ENCODE measurements at places on chromosomes 7 and 10.

DNA sequence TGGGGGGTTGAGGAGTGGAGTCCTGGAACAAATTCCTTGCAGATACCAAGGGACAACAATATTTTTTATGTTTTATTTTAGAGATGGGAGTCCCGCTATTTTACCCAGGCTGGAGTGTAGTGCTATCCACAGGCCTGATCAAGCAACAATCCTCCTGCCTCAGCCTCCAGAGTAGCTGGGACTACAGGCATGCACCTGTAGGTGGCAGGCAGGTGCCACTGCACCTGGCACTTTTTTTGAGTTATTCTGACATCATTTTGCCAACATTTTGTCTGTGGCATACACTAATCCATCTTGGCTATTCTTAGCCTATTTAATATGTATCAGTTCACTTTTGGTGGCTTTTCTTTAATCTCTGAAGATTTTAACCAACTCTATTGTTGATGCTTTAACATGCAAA lies 317.8 kb upstream of the MTPN start:
- DNase-seq: no peak

- DNase-seq: no peak
Observed at GRCh38 chr7:27901028-27901760, 161.2 kb downstream of the TAX1BP1 start.

- no peak for DNase-seq
Observed at GRCh38 chr10:97597778-97598177, 8.3 kb downstream of the C10orf62 start.

- DNase-seq: no peak
Observed at GRCh38 chr10:82206831-82207230, 331.8 kb downstream of the NRG3 start.

DNA sequence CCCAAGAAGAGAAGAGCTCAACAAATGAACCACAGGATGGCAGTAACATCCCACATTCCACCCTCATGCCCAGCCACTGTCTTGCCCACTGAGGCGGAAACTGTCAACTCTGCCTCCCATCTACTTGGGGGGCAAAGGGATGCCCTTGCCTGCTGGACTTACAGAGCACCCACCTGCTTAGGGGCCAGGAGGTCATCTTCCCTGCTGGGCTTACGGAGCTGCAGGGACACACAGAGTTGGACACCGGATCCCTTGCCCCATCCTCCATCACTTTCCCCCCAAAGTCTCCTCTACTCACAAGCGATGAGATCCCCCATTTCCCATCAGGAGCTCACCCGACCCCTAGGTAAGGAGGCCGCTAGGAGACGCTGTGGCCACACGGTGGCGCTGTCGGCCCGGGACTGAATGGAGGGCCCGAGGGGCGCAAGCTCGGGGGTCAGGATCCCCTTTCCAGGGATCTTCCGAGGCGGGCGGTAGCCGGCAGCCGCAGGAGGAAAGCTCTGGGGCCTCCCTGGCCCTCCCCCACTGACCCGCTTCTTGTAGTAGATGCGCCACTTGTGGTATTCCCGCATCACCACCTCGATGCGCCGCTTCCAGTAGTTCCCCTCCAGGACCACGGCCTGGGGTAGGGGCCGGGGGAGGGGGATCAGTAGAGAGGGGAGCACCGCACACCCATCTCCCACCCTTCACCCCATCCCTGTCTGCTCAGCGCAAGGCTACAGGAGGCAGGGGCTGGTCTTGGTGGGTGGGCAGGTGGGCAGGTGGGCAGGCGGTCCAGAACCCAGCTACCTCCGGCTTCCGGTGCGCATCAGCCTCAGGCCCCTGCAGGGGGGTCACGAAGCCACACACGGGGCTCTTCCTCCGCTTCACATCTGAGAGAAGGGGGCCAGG lies 17.3 kb downstream of the MLXIPL start:
- DNase-seq: peak; percentile 32
